Cardiac fibroblast (primary cell): ENCODE measurements at places on chromosomes 5 and 9.
A peak's percentile ranks its signal among the peaks of the same experiment; 100 is the strongest.

DNA sequence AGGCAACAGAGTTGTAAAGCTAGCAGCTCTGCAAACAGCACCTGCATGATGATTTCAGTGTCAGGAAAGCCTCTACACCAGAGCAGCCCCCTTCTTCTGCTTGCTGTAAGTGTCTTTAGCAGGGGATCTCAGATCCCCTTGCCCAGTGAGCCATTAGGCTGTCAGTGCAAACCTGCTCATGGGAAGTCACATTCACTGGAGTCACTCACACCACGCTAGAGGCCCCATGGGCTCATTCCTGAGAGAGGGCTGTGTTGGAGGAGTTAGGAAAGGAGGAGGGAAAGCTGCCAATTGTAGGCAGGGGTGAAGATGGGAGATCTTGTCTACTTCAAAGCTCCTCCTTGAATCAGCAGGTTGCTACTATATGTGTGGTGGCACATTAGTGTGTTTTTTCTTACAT lies 275.2 kb downstream of the SMARCA2 start:
- no peak for DNase-seq

DNA sequence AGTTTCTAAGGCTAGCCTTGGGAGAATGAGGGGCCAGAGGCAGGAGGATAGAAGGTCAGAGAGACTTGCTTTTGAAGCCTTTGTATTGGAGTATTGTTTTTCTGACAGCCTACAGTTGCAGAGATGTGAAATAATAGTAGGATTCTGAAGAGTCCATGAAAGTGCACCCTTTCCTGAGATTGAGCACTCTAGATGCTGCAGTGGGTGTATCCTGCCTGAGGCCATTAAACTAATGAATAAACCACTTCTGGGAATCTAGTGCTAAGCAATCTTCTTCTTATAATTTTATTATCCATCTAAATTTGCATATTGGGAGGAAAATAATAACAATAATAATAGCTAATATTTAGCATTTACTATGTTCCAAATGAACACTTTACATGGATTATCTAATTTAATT lies 19.3 kb upstream of the NNT start:
- no peak for DNase-seq

DNA sequence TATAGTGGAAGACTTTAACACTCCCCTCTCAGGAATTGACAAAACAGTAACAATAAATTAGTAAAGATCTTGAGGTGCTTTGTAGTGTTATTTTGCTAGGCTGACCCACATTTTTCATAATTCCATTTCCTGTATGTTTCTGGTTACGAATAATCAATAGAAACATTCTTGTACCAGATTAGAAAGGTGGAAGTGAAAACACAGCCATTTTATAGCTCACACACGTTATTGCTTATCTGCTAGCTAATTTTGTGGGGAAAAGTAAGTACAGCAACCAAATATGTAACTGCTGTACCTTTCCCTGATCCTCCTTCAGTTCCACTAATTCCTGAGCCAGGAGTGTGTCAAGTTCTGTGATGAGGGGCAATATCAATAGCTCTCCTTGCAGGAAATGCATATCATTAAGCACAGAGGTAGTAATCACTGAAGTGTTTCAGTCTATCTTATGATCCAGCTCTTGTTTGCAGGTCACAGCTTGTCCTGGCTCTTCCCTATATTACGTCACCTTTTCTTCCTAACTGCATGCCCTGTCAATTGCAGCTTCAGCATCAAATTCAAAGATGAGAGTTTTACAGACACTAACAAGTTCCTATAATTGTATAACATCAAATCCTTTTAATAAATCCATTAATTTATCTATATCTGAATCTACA lies 59.4 kb downstream of the MINAR2 start:
- DNase-seq = no peak

GRCh38 chr9:96515621-96516470 lies 65.9 kb downstream of the HABP4 start:
- no peak for DNase-seq

DNA sequence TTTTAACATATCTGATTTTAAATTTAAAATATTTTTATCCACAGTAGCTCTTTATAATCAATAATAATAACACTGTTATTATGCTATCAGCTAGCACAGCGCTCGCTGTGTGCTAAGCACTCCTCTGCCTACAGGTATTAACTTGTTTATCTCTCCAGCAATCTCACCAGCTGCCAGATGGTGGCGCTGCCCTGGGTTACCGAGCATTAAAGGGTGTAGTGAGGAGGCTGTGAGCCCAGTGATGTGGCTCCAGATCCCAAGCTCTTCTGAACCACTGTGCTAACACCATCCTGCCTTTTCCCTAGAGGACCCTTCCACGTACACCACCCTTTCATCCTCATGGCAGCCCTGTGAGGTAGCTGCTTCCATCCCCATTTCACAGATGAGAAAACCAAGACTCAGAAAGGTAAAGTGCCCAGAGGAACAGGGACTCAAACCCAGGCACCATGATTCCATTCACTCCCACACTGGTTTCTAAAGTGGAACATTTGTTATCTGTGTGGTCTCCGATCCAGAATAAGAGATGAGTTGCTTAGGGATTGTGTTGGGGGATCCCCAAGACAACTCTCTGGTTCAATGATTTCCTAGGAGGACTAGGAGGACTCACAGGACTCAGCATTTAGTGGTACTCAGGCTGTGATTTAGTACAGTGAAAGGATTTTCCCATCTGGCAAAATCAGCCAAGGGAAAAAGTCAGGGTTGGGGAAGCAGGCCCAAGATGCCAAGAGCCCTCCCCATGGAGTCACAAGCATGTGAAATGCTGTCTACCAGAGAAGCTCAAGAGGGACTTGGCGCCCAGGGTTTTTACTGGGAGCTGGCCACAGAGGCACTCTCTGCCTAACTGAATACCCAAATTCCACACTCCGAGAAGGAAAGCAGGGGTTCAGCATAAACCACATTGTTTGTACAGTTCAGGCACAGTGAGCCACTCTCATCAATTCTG lies 7.0 kb downstream of the IGFBPL1 start:
- DNase-seq = no peak

- DNase-seq = no peak
These were observed 61.0 kb upstream of the PCA3 start for GRCh38 chr9:76703270-76703669.

- no peak for DNase-seq
These were observed 183.4 kb downstream of the TMEM38B start for GRCh38 chr9:105877721-105878120.

DNA sequence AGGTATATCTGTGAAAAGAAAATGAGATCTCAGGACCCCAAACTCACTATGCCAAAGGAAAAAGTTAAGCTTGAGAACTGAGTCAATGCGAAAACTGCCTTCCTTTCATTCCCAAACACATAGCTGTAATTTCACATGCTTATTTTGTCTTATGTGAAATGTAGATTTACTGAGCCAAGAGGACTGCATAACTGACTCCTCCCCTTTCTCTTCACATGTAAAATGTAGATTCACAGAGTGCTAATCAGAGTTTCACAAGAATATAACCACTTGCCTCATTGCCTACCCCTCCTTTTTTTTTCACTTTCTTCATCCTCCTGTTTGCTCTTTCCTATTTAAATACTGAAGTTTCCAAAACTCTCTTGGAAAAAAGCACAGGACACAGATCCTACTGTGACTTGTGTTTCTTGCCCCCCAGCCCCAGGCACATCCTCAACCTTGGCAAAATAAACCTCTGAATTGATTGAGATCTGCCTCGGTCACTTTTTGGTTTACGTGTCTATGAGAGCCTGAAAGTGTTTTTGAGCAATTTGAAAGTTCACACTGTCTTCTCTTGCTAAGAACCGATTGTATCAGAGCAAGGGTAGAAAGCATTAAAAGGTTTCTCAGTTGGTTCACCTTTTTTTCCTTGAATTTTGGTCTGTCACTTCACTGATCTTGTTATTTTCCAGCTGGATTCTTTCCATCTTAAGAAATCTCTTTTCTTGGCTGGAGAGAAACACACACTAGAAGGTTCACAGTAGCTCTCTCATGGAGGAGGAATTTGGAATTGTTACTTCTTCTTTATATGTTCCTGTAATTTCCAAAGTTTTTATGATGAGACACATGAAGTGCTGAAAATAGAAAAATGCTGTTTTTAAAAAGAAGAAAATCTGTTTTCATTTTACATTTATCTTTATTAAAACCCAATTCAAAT lies 44.8 kb upstream of the SNAPC3 start:
- DNase-seq = peak; percentile 45

- DNase-seq = no peak
These were observed 155.7 kb downstream of the CDK5RAP2 start for GRCh38 chr9:120424248-120424647.

- DNase-seq = no peak
These were observed 602.6 kb upstream of the DAB2 start for GRCh38 chr5:40027400-40027799.

DNA sequence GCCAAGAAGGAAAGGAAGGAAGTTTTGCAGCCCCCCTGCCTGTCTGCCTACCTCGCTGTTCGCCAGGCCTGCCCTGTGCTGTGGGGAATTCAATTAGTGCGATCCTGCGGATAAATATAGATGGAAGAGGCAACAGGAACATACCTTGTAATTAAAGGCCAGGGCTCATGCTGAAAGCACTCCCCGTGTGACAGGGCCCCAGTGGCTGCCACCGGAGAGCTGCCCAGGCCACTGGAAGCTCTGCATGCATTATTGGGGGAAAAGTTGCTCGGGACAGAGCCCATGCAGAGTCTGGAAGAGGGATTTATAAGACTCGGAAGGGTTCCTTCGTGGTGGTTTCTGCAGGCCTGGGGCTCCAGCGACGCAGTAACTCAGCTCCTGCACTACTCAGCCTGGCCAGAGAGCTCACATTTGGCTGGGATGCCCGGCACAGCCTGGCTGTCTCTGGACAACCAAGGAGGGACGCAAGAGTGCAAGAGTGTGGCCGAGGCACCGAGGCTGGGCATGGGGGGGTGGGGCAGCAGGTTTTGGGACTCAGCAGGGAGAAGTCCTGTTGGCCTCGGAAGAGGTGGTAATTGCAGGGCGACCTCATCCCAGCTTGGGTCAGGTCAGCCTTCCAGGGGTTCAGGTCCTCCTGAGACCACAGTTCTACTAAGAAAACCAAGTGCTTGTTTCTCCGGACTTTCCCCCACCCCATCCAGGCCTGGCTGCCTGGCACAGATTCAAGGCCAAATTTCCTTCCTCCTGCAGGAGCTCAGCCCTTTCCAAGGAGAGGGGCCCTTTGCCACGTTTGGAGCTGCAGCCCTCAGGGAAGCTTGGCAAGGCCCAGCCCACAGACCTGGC lies 68.1 kb upstream of the GGTA1 start:
- no peak for DNase-seq

DNA sequence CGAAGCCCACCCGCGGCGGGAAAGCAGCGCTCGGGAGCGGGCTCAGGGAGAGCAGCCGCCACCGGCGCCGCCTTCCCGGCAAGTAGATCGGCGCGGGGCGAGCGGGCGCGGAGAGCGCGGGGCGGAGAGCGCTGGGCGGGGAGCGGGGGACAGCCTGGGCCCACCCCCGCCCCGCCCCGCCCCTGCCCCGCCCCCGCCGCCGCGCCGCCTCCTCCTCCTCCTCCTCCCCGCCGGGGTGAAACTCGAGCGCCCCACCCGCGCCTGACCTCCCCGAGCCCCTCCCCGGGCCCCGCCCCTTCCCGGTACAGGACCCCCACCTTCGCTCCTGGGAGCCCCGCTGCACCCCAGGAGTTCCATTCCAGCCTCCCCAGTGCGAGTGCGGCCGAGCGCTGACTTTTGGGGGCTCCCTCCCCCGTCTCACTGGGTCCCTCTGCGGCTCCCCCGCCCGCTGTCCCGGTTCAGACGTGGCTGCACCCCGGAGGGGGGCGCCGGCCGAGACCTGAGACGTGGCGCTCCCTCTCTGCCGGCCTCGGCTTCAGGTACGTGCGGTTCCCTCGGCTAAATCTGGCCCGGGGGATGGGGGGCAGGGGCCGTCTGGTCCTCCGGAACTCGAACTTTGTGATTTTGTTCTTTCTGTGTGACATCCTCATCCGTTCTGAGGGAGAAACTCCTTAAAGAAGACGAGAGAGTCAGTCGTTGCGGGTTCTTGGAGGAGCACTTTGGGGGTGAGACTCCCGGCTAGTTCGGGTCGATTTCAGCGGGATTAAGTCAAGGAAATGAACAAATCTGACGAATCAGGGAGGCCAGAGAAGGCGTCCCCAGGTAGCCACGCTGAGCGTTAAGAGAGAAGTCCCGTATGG lies at the start of gene SEMA5A:
TSS of gene SEMA5A (minus strand) at position 84 of the 860 bp plus-strand sequence. CDS start 166,129 bp downstream, outside the sequence.
- DNase-seq = peak; percentile 83

DNA sequence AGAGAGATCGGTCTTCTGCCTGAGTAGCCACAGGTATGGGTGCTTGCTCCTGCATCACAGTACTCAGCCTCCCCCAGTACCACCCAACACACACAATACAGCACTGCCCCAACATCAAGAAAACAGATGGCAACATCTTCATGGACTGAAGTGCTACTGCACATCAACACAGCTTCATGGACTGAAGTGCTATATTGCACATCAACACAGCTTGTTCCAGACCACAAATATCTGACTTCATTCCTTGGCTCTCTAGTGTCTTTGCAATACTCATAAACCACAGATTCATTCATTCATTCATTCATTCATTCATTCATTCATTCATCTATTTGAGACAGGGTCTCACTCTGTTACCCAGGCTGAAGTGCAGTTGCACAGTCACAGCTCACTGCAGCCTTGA lies 31.1 kb upstream of the PCA3 start:
- DNase-seq = no peak

DNA sequence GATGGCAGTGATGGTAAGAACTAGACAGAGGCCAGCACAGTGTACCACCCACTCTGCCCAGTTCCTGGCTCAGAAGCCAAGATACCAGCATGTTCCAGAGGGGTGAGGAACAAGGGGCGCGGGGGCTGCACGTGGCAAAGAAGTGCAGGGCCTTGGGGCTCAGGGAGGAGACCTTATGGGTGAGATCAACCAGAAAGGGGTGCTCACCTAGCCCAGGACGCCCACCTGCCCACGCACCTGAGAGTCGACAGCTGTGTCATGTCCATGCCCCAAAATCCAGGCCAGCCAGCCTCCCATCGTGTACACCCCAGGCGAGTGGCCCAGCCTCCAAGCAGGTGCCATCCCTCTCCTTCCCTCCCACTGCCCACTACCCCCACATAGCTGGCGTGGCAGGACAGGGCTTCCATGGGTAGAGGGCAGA lies 34.9 kb downstream of the BICD2 start:
- DNase-seq = no peak

GRCh38 chr9:100856238-100856637 lies 172.3 kb upstream of the PLPPR1 start:
- DNase-seq = no peak

DNA sequence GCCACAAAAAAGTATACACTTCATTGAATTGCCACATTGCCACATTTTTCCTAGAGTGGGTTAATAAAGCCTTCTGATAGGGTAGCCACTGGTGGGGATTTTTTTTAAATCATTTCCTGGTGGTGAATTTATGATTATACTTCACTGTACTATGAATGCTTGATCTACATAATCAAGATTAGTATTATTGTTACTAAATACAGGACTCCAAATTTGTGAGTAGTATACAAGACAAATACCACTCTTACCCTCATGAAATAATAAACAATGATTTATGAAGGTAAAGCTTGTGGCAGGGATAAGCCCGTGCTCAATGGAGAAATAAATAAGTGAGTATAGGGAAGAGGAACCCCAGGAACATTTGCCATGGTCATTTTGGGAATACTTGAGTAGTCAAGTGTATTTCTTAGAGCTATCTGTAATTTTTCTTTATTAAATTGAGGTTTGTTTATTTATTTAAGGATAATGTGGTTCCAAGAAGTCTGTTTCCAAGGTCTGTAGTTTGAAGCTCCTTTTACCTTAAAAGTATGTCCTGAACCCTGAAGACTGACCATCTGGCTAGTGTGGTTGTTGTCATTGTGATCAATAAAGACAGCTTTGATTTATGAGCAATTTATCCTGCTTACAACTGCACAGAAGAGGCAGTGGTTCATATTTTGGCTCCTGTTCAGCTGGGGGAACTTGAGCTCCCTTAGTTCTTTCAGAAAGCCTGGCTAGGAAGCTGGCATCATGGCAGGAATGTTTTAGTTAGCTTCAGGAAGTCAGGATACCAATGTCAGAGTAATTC lies 118.6 kb downstream of the ZSWIM6 start:
- DNase-seq = peak; percentile 53

GRCh38 chr5:74953937-74954720 lies 87.9 kb upstream of the FAM169A start:
- peak; percentile 55 for DNase-seq
